ENCODE measurements at places on chromosomes 4 and X.

DNA sequence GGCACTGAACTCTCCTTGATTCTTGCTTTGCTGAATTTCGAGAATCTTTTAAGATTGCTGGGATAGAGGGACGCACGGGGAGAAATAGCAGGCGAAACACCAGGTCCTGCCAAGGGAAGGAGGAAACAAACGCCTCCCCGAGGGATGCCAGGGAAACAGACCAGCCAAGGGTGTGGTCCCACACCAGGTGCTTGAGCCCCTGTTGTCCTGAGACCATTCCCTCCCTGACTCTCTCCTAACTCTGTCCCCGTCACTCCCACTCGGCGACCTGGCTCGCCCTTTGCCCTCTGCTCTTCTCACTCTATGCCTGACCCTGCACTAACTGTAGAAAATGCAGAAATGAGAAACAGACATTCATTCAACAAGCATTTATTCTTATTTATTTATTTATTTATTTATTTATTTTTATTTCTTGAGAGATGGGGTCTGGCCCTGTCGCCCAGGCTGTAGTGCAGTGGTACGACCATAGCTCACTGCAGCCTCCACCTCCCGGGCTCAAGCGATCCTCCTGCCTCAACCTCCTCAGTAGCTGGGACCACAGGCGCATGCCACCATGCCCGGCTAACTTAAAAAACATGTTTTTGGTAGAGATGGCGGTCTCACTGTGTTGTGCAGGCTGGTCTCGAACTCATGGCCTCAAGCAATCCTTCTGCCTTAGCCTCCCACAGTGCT is 16.2 kb downstream of the CTAG1B start:
- no peak for DNase-seq

GRCh38 chrX:122914256-122914655 is 269.8 kb upstream of the GRIA3 start:
- no peak for DNase-seq

DNA sequence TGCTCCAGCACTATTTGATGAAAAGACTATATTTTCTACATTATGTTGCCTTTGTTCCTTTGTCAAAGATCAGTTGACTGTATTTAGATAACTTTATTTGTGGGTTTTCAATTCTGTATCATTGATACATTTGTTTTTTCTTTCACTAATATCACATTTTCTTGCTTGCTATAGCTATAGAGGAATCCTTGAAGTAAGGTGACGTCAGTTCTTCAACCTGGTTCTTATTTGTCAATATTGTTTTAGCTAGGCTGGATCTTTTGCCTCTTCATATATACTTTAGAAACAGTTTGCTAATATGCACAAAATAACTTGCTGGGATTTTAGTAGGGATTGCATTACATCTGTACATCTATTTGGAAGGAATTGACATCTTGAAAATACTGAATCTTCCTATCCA is 21.0 kb downstream of the TECRL start:
- DNase-seq = no peak

- no peak for DNase-seq
Observed at GRCh38 chrX:4663085-4663484, 949.6 kb upstream of the PRKX start.

- DNase-seq = peak; percentile 87
Observed at GRCh38 chr4:77921701-77922100, 59.1 kb downstream of the MRPL1 start.

GRCh38 chr4:106582103-106582502 is 213.5 kb upstream of the GIMD1 start:
- no peak for DNase-seq

DNA sequence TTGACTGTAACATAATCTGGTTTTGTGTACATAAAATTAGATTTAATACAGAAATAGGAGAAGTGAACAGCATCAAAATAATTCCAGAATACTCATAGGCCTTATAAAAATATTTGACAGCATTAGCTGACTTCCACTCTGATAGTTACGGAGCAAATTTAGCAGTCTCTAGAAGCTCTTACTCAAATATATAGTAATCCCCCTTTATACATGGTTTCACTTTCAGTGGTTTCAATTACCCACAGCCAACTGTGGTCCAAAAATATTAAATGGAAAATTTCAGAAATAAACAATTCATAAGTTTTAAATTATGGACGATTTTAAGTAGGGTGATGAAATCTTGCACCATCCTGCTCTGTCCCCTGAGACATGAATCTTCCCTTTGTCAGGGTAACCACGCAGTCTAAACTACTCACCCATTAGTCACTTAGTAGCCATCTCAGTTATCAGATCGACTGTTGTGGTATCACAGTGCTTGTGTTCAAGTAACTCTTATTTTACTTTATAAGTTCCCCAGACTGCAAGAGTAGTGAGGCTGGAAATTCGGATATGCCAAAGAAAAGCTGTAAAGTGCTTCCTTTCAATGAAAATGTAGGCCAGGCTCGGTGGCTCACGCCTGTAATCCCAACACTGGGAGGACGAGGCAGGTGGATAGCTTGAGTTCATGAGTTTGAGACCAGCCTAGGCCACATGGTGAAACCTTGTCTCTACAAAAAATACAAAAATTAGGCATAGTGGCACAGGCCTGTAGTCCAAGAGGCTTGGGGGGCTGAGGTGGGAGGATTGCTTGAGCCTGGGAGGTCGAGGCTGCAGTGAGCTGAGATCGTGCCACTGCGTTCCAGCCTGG is 17.2 kb upstream of the RTL9 start:
- peak; percentile 43 for DNase-seq

GRCh38 chr4:151786158-151786495 is 25.3 kb upstream of the GATB start:
- DNase-seq = no peak

GRCh38 chr4:27881705-27882104 is 1021.1 kb downstream of the STIM2 start:
- DNase-seq = no peak

- DNase-seq = no peak
Observed at GRCh38 chr4:124754681-124755080, 42.1 kb upstream of the ANKRD50 start.

GRCh38 chr4:83536362-83537272 is 709 bp downstream of the GPAT3 start:
- DNase-seq = no peak

DNA sequence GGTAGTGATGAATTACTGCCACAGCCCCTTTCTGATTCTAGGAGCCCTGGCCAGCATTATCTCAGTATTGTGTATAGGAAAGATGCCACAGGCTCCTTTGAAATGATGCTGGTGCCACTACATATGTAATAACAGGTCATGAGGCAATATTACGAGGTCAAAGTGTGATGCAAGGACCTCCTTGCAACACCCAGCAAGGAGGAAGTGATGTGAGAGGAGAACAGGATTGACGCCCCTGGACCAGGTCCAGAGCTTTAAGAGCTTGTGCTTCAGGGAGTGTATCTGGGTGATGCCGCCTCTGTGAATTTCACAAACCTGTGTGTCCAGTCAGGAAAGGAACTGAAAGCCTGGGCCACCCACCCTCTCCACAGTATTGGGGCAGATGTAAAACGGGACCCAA is 261.8 kb downstream of the MID1IP1 start:
- DNase-seq = no peak

GRCh38 chr4:64967286-64967685 is 558.0 kb upstream of the TECRL start:
- DNase-seq = no peak

GRCh38 chr4:178812866-178813265 is 1370.6 kb upstream of the AGA start:
- peak; percentile 5 for DNase-seq

GRCh38 chrX:11304829-11305228 is 11.6 kb downstream of the AMELX start:
- DNase-seq = no peak

DNA sequence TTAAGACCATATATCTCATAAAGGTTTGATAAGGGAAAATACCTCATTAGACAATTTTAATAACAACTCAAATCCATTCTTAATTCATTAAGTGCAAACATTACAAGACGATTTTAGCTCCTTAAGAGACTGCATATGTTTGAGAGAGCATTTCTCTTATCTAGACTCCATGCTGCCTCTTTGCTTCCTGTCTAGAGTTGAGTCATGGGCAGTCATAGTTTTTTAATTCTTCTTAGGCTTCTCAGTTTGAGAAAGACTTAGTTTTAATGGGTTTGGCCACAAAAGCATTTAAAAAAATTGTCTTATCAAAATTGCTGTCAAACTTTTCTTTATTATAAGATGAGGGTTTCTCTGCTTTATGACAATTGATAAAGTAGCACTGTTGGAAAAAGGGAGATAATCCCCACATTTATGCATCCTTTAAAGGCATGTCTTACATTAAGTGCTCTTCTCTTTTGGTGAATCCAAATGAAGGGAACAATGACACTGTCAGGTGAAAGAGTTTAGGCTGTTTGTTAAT is 713.4 kb downstream of the PCDH18 start:
- no peak for DNase-seq

- no peak for DNase-seq
Observed at GRCh38 chr4:40247350-40247749, 50.5 kb downstream of the RHOH start.

GRCh38 chr4:13836946-13837912 is 209.7 kb upstream of the BOD1L1 start:
- no peak for DNase-seq

GRCh38 chrX:109874548-109874947 is 128.4 kb upstream of the TMEM164 start:
- no peak for DNase-seq

DNA sequence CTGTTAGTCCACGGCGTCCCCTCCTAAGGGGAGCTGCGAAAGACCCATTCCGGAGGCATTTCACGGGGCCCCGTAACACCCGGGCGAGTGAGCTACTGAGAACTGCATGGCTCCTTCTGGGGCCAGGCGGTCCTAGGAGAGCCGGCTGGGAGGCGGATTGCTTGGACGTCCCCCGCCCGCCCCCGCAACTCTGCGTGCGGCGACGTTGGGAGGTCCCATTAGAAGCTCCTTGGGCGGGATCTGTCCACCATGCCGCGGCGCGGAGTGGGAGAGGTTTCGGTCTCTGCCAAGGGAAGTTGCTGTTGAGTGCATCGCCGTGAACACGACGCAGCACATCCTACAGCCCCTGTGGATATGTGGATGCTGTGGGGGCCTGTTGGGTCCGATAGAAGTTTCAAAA is 85.4 kb upstream of the IGFBP7 start:
- DNase-seq = no peak

- no peak for DNase-seq
Observed at GRCh38 chrX:101117701-101118100, 19.7 kb downstream of the CENPI start.

DNA sequence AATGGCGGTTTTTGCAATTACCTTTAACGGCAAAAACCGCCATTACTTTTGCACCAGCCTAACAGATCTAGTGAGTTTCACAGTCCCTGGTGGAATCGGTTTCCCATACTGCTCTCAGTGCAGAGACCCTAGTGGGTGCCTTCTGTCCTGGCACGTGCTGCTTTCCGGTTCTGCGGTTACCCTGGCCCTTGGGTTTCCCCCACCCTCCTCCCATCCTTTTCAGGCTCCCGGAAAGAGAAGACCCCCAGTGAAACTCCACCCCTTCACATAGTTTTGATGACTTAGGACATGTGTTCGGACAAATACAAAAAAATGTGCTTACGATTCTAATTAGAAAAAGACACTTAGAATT is 36.9 kb downstream of the NLGN3 start:
- DNase-seq = no peak

DNA sequence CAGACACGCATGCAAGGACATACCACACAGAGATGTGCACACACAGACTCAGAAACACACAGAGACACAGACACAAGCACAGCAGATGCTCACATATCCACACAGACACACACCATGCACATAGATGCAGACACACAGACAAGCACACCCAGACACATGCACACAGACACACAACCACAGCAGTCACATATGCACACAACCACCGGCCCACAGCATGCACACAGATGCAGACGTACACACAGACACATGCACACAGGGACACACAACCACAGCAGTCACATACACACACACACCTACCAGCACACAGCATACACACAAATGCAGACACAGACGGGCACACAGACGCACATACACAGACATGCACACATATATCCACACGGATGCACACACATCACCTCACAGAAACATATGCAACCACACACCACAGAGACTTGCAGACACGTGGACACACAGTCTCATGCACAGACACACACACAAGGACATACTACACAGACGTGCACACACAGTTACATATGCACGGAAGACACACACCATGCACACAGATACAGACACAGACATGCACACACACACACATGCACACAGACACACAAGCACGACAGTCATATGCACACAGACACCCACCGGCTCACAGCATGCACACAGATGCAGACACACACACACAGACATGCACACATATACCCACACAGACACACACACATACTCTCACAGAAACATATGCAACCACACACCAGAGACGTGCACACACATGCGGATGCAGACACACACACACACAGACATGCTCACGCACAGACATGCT is 25.2 kb upstream of the SLC25A6 start:
- DNase-seq = no peak

- no peak for DNase-seq
Observed at GRCh38 chrX:1449036-1449822, 3.5 kb downstream of the ASMTL start.

DNA sequence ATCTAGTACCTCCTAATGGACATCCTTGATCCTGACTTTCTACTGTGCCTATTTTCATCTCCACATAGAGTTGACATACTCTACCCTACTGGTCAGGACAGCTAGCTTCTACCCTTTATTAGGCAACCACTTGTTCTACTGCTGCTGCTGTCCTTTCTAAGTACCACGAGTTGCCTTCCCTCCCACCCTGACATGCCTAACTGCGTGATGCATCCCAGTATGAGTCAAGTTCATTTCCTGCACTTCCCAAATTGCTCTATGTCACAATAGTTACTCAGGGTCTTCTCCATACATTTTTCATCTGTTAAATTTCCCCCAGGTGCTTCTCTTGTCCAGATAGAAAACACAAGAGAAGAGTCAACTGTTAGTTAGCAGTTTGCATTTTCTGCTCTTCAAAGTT is 133.4 kb downstream of the TBC1D19 start:
- DNase-seq = peak; percentile 82

DNA sequence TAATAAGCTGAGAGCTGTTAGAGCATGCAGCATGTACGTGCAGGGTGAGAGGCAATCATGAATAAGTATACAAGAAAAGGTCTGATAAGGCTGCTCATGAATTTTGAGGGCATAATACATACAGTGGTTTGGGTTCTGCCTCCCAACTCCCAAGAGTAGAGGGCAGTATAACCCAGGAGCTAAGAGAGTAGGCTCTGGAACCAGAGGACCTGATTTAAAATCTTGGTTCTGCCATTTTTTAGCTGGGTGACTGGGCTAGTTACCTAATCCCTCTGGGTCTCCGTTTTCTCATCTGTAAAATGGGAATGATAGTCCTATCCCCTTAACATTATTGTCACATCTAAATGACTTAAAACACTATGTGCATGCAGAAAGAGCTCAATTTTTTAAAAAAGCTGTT is 85.3 kb downstream of the LNX1 start:
- no peak for DNase-seq

DNA sequence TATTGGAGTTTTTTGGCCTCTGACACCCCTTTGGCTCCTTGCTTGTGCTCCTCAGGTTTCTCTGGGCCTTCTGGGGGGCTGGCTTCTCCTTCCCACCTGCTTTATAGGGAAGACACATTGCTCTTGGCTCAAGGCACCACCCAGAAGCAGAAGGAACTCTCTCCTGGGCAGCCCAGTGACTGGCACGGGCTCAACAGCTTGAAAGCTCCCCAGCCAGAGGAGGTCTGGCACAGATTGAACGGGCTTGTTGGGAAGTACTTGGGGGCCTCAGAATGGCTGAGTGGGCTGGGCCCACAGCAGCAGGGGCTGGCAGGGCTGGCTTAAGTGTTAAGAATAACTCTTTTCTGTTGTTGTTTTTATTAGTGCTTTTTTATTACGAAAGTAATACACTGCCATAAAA is 11.2 kb upstream of the ZNF185 start:
- DNase-seq = no peak

- DNase-seq = peak; percentile 20
Observed at GRCh38 chr4:70902577-70903290, 565 bp downstream of the MOB1B start.

Data from HS-27A (cell line).